ENCODE measurements at places on chromosomes 2 and 18.
A peak's percentile ranks its signal among the peaks of the same experiment; 100 is the strongest.

DNA sequence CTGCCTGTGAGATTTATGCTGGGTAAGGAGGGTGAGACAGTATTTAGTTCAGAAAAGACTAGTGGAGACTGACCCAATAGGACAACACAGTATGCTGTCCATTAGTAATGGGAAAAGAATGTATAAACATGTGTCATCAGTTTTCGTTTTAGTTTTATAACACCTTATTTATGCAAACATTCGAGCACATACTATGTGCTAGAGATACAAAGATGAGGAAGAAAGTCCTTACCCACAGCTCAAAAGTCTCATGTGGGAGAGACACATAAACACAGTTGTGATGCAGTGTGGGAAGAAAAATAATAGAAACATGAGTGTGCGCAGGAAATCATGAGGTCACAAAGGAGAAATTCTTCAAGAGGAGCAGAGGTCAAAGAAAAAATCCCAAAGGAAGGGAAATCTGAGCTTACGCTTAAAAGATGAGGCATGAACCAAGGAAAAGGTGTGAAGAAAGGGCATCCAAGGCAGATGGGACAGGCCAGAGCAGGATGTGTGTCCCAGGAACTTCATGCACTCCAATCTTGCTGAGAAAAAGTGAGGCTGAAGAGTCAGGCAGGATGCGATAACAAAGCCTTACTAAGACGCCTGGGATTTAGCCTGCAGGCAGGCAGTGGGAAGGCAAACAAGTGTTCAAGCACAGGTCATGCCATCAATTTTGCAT, 8.1 kb downstream of the METTL21A start:
- peak; percentile 98 for DNase-seq

- peak; percentile 15 for DNase-seq
These were observed 209.3 kb downstream of the SLC4A3 start for GRCh38 chr2:219836647-219837177.

DNA sequence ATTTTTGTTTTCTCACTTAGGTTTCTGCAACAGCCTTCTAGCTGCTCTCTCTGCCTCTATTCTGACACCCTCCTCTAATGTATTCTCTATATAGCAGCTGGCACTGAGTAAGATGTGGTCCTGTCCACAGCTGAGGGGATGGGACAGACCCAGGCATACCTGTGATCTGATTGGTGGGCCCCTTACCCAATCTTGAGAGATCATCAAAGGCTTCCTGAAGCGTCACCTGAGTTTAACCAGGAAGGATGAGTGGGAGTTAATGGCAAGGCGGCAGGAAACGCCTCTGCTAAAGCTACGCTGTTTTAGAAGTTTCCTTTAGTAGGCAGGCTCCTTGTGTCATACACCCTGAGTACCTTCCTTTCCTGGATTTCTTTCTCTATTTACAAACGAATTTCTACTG, 5.7 kb upstream of the TET3 start:
- no peak for DNase-seq

DNA sequence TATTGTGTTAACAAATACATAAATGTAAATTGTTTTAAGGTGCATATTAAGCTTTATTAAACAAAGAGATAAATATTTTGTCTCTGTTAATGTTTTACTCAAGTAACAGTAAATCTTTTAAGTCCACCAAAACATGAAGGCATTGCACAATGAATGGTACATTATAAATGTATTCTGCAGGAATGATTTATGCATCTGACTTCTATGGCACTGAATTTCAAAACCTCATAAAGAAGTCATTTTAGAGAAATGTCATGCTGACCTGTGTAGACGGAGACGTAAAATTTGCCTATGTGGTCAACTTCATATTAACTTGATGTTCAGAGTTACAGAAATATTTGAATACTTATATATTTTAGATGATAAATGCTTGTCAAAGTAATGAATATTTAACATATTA, 194.7 kb downstream of the BABAM2 start:
- DNase-seq: no peak

GRCh38 chr2:73092146-73092783, 20.5 kb downstream of the RAB11FIP5 start:
- no peak for DNase-seq

- DNase-seq: no peak
These were observed 495.2 kb upstream of the MEIS1 start for GRCh38 chr2:65939687-65940086.

- no peak for DNase-seq
These were observed 21.9 kb downstream of the TEX44 start for GRCh38 chr2:231614559-231615057.

DNA sequence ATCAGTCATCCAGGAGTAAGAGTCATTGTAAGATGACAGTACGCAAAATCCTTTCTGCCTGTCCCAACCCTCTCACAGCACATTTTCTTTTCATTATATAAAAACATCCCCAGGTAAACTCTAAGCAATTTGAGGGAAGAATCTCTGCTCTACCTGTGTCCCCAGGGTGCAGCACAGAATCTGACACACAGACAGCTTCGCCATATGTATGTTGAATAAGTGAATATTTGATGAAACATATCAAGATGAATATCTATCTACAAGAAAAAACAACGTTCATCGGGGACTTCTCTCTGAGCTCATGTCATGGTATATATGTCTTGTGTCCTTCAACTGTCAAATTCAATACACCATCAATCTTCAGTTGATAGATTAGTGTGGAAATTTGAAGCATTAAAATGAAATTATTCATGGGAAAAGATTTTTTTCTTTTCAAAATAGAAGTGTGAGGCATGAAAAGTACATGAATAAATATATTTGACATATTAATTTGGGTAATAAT, 94.5 kb upstream of the KYNU start:
- no peak for DNase-seq

- no peak for DNase-seq
These were observed 26.4 kb upstream of the CYTIP start for GRCh38 chr2:157470321-157470720.

GRCh38 chr2:216632952-216633615, at the start of gene IGFBP2:
TSS of gene IGFBP2 (plus strand) at chr2:216633420. CDS start at chr2:216633524, 104 bp downstream.
- DNase-seq: no peak

GRCh38 chr2:159035790-159036411, 67.5 kb downstream of the TANC1 start:
- DNase-seq: no peak

GRCh38 chr2:10890706-10891270, 20.9 kb upstream of the KCNF1 start:
- no peak for DNase-seq

DNA sequence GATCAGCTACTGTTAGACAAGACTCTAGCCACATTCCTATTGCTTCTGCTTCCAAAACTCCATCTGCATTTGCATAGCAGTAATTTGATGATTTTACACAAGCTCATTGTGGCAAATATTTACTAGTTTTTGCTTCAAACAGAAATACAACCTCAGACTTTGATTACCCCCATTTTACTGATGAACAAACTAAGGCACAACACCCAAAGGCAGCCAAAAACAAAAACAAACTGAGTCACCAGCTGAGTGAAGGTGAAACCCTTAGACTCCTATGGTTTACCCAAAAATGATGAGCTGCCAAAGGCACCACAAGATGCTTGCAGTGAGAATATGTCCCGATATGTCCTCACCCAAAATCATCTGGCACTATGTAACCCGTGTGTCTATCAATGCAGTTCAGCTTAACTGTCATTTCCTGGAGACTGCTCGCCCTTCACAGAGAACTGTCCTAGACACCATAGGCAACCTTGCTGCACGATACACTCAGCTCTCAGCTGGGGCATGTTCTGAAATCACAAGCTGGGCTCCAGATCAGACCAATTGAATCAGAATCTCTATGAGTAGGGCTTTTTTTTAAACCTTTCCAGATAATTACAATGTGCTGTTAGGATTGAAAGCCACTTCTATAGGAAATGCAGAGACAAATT, 4.1 kb upstream of the EVA1A start:
- no peak for DNase-seq

- DNase-seq: no peak
These were observed 74.8 kb upstream of the GLI2 start for GRCh38 chr2:120660771-120661459.

Measured in HS-5 (cell line).